Stimulated activated CD4-positive, alpha-beta T cell treated with anti-CD3 and anti-CD28 coated beads, Interleukin-4, amount 100 ng/mL, for 1 hour (primary cell): ENCODE measurements at places on chromosomes 11 and 22.
A peak's percentile ranks its signal among the peaks of the same experiment; 100 is the strongest.

GRCh38 chr22:32661296-32661695 lies 140.2 kb upstream of the TIMP3 start:
- DNase-seq = no peak

GRCh38 chr11:100619484-100619883 lies 67.6 kb upstream of the ARHGAP42 start:
- no peak for DNase-seq

DNA sequence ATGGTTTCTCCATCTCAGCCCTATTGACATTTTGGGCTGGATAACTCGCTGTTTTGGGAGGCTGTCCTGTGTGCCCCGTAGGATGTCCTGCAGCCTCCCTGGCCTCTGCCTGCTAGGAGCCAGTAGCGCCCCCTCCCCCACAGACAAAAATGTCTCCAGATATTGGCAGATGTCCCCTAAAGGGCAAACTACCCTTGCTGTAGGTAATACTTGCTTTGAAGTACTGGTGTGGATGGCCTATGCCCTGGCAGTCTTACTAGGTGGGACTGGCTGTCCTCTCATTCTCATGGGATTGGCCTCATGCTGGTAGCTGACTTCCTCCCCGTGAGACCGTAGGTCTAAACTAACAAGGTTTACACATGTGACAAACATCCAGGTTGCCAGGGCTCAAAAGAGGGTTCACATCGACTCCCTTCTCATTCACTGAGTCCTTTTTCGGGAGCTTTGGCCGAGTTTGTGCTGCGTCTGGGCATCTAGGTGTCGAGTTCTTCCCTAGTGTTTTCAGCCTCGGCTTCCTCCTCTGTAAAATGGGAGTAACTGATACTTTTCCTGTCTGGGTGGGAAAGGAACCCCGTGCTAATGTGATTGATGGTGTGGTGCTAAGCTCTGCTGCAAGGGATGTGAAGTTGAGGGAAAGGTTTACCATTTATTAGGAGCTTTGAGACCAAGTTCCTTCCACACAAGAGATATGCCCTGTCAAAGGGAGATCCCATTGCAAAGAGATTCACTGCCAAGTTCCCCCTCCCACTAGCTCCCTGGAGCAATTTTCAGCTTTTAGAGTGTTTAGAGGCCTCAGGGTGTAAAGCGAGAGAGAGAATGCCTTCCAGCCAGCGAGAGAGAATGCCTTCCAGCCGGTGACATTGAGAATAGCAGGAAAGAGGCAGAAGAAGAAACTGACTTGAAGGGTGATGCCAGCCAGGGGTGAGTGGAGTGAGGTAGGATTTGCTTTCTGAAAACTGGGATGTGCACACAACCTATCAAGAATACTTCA lies 17.0 kb downstream of the PTPRJ start:
- no peak for DNase-seq

DNA sequence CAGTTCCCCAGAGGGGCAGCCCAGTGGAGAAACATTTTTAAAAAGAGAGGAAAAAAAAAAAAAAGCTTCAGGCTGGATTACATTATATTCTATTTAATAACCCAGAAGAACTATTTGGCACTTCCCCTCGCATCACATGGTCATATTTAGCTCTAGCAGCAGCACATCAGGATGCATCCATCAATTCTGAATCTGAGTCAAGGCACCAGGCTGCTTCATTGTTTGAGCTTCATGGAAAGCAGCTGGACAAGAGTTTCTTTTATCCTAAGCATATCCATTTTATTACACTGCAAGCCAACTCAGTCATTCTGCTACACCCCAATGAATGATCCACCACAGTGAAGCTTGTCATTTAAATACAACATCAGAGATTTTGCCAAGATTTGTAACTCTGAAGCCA lies 10.0 kb downstream of the SPTY2D1 start:
- DNase-seq = no peak

GRCh38 chr11:35173011-35173511 lies 34.1 kb downstream of the CD44 start:
- DNase-seq = no peak

DNA sequence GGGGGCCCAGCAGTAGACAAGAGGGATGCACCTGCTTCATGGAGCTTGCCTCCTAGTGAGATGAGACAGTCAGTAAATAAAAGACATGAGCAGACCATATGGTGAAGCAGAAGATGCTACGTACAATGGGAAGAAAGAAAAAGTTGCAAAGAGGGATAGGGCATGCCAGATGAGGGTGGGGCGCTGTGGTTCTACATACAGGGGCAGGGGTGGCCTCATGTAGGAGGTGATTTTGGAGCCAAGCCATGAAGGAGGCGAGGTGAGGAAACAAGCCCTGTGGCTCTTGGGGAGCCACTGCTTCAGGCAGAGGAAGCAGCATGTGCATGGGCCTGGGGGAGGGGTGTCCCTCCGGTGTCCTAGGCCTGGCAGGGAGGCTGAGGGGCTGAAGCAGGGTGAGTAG lies 15.2 kb downstream of the NAT10 start:
- DNase-seq = no peak

DNA sequence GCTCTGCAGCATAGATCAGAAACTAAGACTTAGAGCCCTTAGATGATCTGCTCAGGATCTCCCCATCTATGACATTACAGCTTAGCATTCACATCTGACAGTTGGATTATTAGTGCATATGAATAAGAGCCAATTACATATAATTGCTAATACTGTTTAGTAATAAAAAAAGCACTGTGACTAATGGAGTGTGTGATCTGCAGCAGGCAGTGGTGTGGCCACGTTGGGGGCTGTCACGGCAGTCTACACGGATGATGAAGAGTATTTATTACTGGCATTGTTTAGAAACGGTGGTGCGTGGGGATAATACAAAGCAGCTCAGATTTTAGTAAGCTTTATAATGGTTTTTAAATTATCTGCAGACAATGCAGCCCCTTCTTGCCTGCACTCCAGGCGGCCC lies 93.5 kb upstream of the TIMP3 start:
- DNase-seq = no peak

GRCh38 chr22:20526628-20527355 lies 19.4 kb downstream of the MED15 start:
- no peak for DNase-seq

DNA sequence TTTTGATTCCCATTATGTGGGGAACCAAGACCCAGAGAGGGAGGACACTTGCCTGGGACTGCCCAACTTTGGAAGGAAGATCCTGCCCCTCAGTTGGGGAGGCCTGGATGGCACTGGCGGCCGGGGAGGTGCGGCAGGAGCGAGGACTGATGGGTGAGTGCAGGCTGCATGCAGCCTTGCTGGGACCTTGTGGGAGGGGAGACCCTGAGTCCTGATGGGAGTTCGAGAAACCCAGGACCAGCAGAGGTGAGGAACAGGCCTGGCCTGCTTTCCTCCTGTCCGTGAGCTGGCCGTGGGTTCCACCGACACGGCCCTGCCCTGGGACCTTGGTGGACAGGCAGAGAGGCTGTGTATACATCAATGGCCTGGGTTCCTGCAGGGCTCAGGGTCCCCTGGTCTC lies 19.3 kb upstream of the SMIM38 start:
- no peak for DNase-seq

DNA sequence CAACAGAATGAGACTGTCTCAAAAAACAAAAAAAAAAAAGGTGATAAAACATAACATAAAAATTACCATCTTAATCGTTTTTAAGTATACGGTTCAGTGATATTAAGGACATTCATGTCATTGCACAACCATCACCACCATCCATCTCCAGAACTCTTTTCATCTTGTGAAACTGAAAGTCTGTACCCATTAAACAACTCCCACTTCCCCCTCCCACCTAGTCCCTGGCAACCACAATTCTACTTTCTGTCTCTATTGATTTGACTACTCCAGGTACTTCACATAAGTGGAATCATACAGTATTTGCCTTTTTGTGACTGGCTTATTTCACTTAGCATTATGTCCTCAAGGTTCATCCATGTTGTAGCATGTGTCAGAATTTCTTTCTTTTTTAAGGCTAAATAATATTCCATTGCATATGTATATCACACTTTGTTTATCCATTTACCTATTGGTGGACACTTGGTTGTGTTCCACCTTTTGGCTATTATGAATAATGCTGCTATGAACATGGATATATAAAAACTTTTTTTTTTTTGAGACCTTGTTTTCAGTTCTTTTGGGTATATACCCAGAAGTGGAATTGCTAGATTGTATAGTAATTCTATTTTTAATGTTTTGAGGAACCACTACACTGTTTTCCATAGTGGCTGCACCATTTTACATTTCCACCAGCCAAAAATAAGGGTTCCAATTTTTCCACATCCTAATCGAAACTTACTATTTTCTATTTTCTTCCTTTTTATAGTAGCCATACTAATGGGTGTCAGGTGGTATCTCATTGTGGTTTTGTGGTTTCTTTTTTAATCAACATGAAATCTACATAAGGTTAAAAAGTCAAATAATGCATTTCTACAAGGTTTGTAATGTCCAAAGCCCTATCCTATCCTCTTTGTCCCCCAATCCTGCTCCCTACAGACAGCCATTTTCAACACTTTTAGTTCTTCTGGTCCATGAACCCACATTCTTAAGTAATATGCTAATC lies 23.4 kb upstream of the PIK3C2A start:
- DNase-seq = peak; percentile 20

DNA sequence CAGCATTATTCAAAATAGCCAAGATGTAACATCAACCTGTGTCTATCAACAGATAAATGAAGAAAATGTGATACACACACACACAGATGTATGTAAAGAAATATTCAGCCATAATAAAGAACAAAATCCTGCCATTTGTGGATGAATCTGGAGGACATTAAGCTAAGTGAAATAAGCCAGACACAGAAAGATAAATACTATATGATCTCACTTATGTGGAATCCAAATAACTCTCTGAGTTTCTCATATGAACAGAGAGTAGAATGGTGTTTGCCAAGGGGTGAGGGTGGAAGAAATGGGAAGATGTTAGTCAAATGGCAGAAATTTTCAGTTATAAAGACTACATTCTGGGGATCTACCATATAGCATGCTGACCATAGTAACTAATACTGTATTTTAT lies 224.2 kb downstream of the GUCY1A2 start:
- DNase-seq = no peak

DNA sequence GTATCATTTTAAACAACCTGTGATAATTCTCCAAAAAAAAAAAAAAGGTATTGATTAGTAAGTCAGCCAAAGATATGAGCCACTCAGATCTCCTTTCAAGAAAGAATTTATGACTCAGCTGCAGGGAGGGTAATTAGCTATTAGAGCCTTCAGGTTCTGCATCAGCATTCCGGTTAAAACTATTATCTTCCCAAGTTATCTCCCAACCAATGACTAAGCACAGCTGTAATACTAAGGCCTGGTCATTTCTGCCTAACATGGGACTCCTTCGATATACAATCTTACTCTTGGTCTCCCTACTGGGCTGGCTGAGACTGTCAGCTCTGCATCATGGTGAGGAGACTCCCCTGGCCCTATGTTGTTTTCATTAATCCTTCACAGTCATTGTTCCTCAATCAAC lies 60.4 kb downstream of the SBF2 start:
- no peak for DNase-seq

DNA sequence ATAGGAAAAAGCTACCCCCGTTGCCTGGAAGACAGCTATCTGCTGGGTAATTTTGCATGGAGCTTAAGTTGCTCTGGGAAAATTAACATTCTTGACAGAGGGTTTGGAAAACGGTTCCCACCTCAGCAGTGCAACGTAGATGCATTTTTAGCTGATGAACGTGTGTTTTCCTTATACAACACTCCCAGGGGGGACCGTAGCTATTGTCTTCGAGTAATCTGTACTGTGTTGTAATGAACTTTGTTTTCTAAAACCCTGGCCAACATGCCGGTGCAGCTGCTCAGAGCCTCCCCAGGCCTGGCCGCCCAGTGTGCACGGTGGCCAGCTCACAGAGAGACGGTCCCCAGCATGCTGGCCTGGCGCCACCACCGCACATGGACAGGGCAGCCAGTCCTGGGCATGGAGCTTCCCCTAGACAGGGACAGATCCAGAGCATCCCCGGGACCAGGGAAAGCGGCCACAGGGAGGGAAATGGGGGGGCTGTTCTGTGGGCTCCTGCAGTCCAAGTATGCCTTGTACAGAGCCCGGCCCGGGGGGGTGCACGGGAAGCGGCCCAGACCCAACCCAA lies 2.2 kb downstream of the TNNT3 start:
- DNase-seq = no peak

GRCh38 chr22:43631201-43631600 lies 180.9 kb downstream of the EFCAB6 start:
- DNase-seq = no peak

GRCh38 chr11:95070471-95070870 lies 3.8 kb downstream of the SRSF8 start:
- DNase-seq = no peak

DNA sequence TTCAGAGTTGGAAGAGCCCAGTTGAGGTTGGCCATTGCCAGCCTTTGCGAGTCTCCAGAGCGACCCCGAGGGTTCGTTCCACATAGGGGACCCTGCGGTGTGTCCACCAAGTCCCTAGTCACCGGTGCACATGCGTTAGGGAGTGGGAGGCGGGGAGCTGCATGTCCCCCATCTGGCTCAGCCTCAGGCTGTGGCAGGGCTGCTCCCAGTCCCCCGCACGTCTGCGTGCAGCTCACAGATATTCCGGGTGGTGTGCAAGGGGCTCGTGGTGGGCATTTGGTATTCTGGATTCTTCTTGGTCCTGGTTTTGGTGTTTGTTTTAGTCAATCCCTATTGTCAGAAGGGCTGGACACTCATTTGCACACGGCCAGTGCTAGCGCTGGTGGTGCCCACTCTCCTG lies 48.8 kb downstream of the MUC6 start:
- DNase-seq = no peak

- DNase-seq = no peak
Measured at GRCh38 chr11:29333993-29334775, 682.6 kb downstream of the KCNA4 start.

DNA sequence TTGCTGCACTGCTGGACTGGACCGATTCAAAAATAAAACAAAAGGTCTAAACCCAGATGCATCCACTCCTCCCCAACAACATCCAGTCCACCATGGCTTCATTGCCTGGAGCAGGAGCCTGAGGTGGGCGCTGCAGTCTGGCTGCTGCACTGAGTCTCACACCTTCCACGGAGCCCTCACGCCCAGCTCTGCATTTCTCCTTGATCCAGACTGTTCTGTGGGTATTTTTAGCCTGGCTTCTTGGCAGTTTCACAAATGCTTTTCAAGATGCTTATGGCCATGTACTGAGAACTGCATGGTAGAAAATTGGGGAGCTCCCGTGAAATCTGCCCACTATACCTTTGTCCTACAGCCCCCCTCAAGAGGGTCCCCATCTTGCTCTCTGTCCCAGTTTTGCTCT lies 53.3 kb upstream of the JAM3 start:
- no peak for DNase-seq

DNA sequence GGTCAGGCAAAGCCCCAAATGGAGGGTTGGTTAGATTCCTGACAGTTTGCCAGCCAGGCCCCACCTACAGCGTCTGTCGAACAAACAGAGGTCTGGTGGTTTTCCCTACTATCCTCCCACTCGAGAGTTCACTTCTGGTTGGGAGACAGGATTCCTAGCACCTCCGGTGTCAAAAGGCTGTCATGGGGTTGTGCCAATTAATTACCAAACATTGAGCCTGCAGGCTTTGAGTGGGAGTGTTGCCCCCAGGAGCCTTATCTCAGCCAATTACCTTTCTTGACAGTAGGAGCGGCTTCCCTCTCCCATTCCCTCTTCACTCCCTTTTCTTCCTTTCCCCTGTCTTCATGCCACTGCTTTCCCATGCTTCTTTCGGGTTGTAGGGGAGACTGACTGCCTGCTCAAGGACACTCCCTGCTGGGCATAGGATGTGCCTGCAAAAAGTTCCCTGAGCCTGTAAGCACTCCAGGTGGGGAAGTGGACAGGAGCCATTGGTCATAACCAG lies 4.7 kb upstream of the TTC36 start:
- no peak for DNase-seq
